ENCODE measurements at places on chromosomes 1 and 21.

DNA sequence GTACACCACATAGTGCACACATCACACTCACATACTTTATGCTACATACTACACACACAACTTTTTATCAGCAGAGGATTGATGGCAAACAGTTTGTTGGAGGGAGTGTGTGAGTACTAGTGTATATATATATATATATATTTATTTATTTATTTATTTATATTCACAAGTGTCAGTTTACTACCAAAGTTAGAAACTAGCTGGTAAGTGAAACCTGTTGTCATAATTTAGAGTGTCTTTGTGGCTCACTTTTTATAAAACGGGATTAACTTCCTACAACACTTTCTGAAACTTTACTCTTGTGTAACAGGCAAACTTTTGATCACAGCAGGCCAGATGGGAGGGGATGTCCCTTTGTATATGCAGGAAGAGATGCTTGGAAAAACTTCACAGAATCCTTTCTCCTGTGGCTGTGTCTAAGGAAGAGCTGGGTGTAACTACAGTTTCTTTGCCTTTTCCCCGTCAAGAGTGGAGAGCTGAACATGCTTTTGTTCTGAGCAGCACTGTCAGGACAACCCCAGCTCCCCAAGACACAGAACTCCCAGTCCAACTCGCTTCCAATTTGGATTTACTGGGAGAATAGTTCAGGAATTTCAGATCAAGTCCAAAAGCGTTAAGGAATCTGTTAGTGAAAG is 1.9 kb upstream of the SAMD13 start:
- no peak for DNase-seq

- DNase-seq, result no peak
These were observed 68.7 kb upstream of the ADGRL2 start for GRCh38 chr1:81731989-81732388.

- DNase-seq, result no peak
These were observed 185.6 kb downstream of the CLEC20A start for GRCh38 chr1:178311164-178311563.

DNA sequence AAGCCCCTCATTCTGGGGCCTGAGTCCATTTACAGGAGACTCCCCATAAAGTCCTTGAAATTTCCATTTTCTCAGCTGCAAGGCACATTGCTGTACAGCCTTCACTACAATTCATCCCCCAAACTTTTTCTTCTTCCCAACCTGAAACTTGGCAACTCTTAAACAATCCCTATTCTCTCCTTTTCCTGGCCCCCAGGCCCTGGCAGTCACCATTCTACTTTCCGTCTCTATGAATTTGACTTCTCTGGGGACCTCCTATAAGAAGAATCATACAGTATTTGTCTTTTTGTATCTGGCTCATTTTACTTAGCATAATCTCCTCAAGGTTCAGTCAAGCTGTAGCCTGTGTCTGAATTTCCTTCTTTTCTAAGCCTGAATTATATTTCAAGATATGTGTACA is 332.9 kb downstream of the PCP4 start:
- DNase-seq, result no peak

DNA sequence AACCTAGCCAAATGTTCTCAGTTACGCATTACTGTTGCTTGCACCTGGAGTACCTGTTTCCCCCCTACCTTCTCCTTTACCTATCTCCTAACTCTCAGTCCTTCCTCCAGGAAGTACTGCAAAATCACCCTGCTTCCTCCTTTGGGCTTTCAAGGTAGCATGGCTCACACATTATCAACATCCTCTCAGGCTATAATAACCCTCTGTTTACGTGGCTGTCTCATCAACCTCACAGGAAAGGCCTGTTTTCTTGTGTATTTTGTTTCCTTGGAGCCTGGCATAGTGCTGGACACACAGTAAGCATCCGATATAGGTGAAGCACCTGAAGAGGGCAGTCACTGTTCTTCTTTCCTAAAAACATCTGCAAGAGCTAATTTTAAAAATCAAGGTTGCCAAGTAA is 32.7 kb upstream of the ANGPTL7 start:
- no peak for DNase-seq

- DNase-seq, result no peak
These were observed 14.8 kb downstream of the PI4KB start for GRCh38 chr1:151312411-151312810.

- no peak for DNase-seq
These were observed 11.8 kb upstream of the RPL5 start for GRCh38 chr1:92820024-92820423.

Data from stimulated activated CD8-positive, alpha-beta memory T cell treated with anti-CD3 and anti-CD28 coated beads, Interleukin-7, amount 100 ng/mL, for 24 hours (primary cell).